ENCODE measurements at places on chromosomes 3 and 15.

GRCh38 chr15:63323798-63324563 lies 46.6 kb downstream of the APH1B start:
- no peak for DNase-seq

DNA sequence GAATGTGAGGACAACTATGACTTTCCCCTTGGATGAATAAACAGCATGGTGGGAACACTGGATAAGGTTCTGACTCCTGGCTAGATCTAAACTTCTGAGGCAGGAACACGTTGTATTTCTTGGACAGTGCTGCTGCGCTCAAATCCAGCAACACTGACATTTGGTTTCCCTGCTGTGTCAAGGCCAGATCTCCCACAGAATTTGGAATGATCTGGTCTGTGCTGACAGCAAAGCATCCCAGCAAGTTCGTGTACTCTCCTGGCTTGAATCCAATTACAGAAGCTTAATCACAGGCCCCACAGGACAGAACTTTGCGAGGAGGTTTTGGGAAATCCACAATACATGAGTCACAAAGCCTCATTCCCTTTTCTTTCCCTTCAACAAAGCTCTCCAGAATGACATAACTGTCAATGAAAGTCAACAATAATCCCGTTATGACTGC lies 92.5 kb downstream of the ADAMTS9 start:
- DNase-seq: no peak

- peak; percentile 16 for DNase-seq
Observed at GRCh38 chr15:47158573-47158972, 558.7 kb upstream of the SEMA6D start.

DNA sequence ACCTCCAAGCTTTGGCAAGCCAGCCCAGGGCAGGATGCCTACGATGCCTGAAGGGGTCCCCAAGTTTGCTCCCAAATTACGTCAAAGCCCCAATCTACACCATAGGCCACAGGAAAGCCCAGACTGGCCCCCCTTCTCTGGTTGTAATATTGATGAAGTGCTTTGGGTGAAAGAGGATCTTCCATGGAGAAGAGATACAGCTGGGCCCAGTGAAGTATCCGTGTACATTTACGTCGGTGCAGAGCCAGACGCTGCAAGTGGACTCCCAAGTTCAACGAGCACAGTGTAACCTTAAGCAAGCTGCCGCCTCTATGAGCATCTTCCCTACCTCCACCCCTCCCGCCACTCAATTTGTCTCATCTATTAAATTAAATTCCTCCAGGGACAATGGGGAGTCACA lies 100.1 kb upstream of the TPM1 start:
- DNase-seq: no peak

DNA sequence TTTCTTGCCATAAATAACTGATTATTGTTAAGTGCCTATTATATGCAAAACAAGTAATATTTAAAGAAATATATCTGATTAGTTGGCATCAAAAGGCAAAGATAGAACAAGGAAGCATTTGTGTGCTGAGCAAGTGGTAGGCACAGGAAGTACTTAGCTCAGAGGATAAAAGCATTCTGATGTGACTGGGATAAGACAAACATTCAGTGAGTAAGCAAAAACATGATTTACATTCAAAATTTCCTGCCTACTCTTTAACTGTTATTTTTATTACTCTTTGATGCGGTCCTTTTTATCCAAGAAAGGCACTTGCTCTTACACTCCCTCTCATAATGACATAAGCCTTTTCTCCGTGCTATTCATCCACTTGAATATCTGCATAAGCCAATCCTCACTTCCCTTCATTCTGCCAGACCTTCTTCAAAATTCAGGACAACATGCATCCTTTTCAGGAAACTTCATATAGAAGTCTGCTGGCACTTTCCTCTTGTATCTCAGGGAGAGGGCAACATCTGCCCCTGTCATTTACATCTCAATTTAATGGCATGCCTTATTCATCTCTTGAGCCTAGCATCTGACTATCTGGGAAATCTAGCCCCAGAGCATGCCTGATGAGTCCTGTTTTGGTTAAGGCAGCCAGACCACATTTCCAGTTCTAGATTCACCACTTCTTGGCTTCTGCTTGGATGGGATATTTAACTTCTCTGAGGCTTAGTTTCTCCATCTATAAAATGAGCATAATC lies 478.2 kb upstream of the ROBO2 start:
- no peak for DNase-seq

DNA sequence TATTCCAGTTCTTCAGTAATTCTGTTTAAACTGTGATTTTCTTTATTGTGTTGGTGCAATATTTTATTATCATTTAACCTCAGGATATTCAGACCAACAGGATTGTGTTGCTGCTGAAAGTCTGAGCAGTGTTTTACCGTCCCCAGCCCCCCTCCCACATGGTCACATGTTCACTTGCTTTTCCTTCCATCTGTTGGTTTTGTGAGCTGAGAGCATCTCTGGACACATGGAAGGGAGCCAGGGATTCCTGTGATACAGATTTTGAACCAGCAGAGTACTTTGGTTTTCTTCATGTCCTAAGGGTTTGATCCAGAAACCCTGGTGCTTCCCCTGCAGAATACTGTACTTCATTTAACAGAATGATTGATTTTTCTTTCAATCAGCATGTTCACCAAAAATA lies 11.9 kb downstream of the ARRDC4 start:
- no peak for DNase-seq

GRCh38 chr3:141015481-141015880 lies 35.7 kb upstream of the SPSB4 start:
- no peak for DNase-seq

DNA sequence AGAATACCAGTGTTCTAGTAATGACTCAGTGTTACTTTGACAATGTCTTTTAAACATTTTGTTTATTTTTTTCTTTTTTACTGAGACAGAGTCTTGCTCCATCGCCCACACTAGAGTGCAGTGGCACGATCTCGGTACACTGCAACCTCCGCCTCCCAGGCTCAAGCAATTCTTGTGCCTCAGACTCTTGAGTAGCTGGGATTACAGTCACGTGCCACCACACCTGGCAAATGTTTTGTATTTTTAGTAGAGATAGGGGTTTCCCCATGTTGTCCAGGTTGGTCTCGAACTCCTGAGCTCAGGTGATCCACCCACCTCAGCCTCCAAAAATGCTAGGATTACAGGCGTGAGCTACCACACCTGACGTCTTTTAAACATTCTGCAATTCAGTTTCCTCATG lies 15.7 kb downstream of the AQR start:
- DNase-seq: no peak

GRCh38 chr3:133408961-133409360 lies 9.1 kb downstream of the BFSP2 start:
- DNase-seq: no peak

GRCh38 chr3:176839466-176839865 lies 357.8 kb downstream of the TBL1XR1 start:
- DNase-seq: no peak

DNA sequence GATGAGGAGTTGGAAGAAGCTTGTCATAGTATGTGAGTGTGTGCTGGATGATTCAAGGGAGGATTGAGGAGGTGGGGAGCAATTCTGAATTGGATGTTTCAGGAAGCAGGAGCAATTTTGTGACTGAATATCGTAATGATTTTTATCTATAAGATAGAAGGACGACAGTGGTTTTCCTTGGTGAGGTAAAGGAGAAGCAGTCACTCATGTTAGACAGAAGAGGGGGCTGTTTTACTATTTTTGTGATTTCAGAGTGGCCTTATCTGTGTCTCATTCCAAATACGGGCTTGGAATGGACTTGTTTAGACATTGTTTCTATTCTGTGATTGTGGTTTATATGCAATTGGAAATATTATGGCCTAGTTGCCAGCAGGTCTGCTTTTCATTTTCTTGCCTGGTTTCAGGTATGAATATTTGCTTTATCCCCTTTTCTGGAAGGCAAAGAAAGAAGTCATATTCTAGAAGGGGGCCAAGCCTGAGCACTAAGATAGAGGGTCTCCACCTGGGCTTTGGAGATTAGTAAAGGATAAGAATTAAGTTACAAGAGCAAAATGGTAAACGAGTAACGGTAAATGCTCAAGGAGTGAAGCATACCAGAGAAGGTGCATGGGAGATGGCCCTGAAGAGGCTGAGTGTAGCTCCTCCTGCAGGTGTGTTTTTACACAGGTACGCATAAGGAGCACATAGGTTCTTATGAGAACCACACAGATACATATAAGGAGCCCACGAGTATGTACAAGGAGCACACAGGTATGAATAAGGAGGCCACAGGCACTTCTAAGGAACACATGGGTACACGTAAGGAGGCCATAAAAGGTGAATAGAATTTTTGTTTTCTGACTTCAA lies 124.6 kb upstream of the KCNAB1 start:
- peak; percentile 30 for DNase-seq

DNA sequence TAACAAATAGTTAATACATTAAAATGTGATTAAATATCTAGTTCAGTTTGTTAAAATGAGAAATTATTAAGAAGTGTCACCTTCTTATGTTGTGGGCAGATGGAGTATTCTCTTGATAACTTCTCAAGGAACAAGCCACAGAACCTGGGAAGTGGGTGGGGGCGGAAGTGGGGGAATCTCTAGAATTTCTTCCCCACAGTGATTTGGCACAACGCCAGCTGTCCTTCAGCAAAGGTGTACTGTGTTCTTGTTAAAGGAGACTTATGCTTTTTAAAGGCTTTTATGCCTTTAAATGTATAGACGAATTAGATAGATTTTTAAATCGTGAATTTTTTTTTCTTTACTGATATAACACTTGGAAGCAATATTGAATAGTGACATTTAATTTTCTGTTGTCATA lies 42.4 kb downstream of the SEC22A start:
- no peak for DNase-seq

DNA sequence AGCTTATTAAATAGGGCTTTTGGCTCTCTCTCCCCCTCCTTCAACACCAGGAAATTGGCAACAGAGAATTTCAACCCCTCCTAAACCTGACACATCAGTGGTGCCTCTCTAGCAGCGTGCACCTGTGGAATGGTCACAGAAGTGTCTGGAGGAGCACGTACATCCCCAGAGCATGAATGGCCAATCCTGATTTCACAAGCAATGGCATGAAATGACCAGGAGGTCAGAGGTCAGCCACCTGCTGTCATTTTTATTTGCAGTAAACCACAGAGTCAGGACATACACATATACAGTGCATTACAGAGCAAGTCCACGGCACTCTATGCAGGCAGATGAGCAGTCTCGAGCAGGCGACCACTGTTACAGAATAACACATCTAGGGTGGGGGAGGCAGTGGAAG lies 25.1 kb upstream of the ETV5 start:
- DNase-seq: no peak

DNA sequence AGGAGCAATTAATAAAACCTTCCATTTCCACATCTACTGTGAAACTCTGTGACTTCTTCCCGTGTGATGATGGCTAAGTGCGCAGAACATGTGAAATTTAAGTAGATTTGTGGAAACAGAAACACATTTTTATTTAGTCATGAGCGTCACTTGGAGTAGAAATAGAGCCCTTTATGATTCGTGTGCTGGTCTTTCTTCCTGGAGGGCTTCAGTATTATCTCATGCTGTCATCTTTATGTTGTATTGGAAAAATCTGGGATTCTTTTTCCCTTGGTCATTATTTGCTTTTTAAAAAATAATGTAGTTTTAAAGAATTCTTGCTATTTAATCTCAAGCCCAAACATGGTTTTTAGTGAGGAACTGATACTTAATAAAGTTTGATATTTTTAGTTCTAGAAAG lies 284.0 kb upstream of the CTDSPL start:
- DNase-seq: no peak

DNA sequence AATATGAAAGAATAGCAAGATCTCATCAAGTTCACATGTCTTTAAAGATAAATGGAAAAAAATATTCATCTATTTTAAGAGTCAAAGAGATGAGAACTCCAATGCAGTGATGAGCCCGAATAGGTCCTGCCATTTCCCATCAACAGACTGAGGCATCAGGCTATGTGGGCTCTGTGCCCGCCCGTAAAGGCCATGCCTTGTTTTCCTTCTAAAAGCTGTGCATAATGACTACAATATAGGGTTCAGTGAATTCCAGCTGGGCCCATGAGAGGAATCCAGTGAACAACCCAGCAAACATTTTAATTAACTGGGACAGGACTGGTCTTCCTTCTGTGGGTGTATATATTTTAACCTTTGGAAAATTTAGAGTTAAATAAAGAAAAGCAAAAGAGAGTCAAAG lies 44.6 kb downstream of the RASGRP1 start:
- DNase-seq: no peak

DNA sequence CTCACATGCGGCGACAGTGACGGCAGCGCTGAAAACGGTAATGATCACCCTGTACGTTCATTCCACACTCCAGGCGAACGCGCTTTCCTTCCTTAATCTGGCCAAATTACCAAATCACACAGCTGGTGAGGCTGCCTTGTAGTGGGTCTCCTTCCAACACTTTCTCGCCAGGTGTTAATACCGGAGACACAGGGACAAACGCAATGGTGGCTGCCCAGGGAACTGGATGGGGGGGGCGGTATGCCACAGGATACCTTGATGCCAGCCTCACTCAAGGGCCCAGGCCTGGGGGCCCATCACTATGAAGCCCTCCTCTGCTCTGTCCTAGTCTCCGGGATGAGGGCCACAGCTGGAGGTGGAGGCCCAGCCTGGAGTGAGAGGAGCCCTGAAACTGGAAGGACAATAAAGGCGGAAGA lies 1.4 kb upstream of the CAMK2N2 start:
- DNase-seq: no peak

DNA sequence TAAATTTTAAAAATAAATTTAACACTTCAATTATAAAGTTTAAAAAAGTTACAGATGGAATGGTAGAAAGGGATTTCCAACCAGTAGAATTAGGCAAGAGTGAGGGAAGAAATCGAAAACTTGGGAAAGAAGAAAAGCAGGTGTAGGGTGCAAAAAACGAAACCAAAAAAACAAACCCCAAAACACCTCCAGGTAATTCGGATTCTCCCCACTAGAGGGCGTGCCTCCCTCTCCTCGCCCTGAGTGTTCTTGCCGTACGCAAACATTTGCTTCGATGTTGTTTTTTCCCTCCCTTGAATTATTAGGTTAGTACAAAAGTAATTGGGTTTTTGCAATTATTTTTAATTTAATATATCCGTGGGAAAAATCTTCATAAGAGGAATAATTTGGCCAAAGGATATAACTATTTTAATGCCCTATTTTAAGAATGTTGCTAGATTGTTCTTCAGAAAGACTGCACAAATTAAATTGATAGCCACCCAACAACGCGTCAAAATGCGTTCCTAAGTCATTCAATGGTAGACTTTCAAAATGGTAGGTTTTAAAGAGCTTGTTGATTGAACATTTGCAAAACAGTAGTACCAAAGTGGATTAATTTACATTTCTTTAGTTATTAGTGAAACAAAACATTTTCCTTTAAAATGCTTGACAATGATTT lies 63.7 kb downstream of the SLC30A4 start:
- peak; percentile 69 for DNase-seq

DNA sequence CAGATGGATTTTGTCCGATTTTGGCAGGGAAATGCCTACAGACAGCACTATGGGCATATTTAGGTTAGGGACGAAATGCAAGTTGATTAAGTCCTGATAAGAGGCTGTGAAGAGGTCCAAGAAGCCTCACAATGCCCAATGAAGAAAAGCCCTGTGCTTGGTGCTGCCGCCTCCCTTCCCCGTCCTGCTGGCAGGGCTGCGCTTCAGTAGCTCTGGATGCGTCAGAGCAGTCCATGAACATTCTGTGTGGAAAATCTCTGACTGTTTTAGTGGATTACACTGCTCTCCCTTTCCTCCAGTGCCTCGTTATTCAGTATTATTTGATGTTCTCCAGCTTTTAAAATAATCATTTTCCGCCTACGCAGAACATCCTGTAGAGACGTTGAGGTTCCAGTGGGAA lies 39.6 kb downstream of the MLH1 start:
- DNase-seq: no peak

- no peak for DNase-seq
Observed at GRCh38 chr3:69420781-69421520, 35.1 kb upstream of the FRMD4B start.
